Thoracic aorta (tissue), 2 donors: ENCODE measurements at places on chromosomes 13 and 19.

GRCh38 chr13:31063772-31064171, 97.9 kb downstream of the HSPH1 start:
- no peaks in the 10 kb centered on the region for H3K4me1 ChIP-seq
- H3K27ac ChIP-seq, result no peak overlapping the region
- H3K4me3 ChIP-seq, result no peak overlapping the region
- no peak for DNase-seq
- H3K36me3 ChIP-seq, result no peaks in the 10 kb centered on the region

DNA sequence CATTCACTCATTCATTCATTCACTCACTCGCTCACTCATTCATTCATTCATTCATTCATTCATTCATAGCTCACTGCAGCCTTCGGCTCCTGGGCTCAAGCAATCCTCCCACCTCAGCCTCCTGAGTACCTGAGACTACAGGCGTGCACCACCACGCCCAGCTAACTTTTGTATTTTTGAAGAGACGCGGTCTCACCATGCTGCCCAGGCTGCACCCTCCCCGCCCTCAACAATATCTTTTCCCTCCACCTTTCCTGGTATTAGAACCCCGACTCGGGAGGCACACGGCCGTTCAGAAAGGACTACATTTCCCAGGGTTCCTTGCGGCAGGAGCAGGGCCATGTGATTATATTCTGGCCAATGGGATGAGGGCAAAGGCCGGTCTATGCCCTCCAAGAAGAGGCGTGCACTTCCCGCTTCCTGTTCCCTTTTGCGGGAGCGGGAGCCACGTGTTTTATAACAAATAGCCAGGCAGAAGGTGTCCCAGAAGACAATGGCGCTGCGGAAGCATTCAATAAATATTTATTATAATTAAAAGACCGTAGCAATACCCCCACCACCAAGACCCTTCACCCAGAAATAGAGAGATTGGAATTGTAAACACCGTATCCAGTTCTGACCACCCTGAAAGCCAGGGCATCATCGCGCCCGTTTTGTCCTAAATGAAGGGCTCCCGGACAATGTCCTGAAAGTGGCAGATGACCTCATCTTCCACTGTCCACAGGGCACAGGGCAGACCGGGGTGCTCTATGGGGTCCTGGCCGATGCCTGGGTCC, 15.9 kb downstream of the TICAM1 start:
- peak overlapping the region; percentile 54 for H3K4me3 ChIP-seq
- H3K36me3 ChIP-seq, result peaks cover 21% of the 10 kb centered on the region
- H3K4me1 ChIP-seq, result peaks cover 17% of the 10 kb centered on the region
- DNase-seq, result peak; percentile 83
- H3K27ac ChIP-seq, result peak overlapping the region; percentile 48

- no peaks in the 10 kb centered on the region for H3K27me3 ChIP-seq
Measured at GRCh38 chr13:39263033-39263432, 224.8 kb downstream of the NHLRC3 start.

- no peaks in the 10 kb centered on the region for H3K36me3 ChIP-seq
- no peak overlapping the region for H3K4me3 ChIP-seq
- H3K27me3 ChIP-seq, result no peaks in the 10 kb centered on the region
- H3K4me1 ChIP-seq, result no peaks in the 10 kb centered on the region
- DNase-seq, result no peak
- no peak overlapping the region for H3K27ac ChIP-seq
Measured at GRCh38 chr13:74560325-74560724, 426.1 kb upstream of the KLF12 start.

- DNase-seq, result no peak
- no peaks in the 10 kb centered on the region for H3K36me3 ChIP-seq
- no peak within 1 kb of the TSS for H3K27ac ChIP-seq
- peaks cover 6% of the 10 kb centered on the region for H3K4me1 ChIP-seq
Measured at GRCh38 chr19:39514840-39515550, at the start of gene SELENOV. TSS of gene SELENOV (plus strand) at chr19:39515139. CDS start at chr19:39515213, 74 bp downstream.

DNA sequence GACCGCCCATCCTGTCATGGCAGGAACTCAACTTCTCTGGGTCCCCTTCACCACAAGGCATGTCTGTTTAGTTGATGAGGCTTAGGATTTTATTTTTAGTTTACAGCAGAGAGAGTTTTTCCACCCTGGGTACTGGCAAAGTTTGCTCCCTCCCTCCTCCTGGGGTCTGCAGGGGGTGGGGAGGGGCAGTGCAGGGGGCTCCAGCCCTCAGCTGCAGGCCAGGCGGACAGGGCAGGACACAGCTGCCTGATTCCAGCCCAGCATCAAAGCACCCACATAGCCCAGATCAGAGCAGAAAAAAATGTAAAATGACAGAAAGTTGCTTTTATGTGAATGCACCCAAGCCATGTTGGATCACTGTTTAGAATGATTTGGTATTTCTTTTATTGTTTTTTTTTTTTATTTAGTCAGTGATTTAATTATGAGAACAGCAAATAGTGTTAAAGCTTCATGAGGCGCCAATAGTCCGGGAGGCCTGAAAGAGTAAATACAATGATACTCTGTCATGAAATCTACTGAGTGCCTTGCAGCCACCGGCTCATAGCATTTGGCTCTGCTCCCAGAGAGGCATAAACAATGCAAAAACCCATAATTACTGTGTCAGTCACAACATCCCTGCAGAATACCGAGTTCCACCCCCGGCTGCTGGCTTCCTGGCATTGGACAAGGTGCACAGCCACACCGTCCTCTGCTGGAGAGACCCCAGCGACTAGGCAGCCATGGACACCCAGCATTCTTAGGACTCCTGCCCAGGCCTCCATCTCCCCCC, 923.5 kb downstream of the UQCRFS1 start:
- no peak overlapping the region for H3K27ac ChIP-seq
- H3K4me1 ChIP-seq, result no peaks in the 10 kb centered on the region
- DNase-seq, result no peak
- no peaks in the 10 kb centered on the region for H3K27me3 ChIP-seq
- no peak overlapping the region for H3K4me3 ChIP-seq

GRCh38 chr19:6800991-6801484, 28.5 kb downstream of the VAV1 start:
- no peaks in the 10 kb centered on the region for H3K36me3 ChIP-seq
- DNase-seq, result no peak
- H3K27ac ChIP-seq, result peak overlapping the region; percentile 49
- H3K27me3 ChIP-seq, result no peaks in the 10 kb centered on the region
- H3K4me1 ChIP-seq, result peaks cover 23% of the 10 kb centered on the region

DNA sequence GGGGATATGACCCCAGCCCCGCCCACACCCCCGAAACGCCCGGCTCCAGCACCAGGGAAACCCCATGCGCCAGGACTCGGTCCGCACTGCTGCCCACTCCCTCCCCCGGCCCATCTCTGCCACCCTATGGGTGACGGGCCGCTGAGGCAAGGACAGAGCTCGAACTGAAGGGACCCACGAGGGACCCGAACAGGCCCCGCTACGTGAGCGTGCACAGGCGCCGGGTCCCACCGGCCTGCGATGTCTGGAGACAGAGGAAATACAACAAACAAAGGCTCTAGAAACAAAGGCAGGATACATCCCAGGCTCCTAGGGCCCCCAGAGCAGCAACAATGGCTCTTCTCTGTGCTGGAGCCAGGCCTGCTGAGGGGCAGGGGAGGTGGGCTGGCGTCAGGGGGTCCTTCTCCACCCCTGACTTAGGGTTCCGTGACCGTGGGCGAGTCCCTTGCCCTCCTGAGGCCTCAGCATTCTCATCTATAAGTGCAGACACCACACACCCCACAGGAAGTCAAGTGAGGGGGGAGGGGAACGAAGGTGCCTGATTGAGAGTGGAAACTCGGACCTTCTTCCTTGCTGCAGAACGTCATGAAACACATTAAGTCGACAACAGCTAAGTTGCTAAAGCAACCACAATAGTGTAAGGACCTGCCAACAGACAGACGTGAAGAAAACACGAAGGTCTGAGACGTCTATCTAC, 3.1 kb downstream of the ABHD17A start:
- peaks cover 17% of the 10 kb centered on the region for H3K4me1 ChIP-seq
- peak overlapping the region; percentile 38 for H3K27ac ChIP-seq
- no peak for DNase-seq
- peak overlapping the region; percentile 45 for H3K4me3 ChIP-seq

GRCh38 chr13:94352057-94352456, 127.4 kb downstream of the DCT start:
- no peak overlapping the region for H3K4me3 ChIP-seq
- H3K27me3 ChIP-seq, result no peaks in the 10 kb centered on the region
- DNase-seq, result no peak
- H3K27ac ChIP-seq, result no peak overlapping the region
- no peaks in the 10 kb centered on the region for H3K36me3 ChIP-seq

- no peak overlapping the region for H3K27ac ChIP-seq
- peaks cover 13% of the 10 kb centered on the region for H3K4me1 ChIP-seq
- H3K27me3 ChIP-seq, result no peaks in the 10 kb centered on the region
- no peak for DNase-seq
- no peak overlapping the region for H3K4me3 ChIP-seq
Measured at GRCh38 chr13:107020393-107020792, 452.5 kb upstream of the ARGLU1 start.

GRCh38 chr19:43395561-43395960, 19.1 kb upstream of the TEX101 start:
- H3K36me3 ChIP-seq, result no peaks in the 10 kb centered on the region
- H3K27ac ChIP-seq, result no peak overlapping the region
- no peak overlapping the region for H3K4me3 ChIP-seq
- no peaks in the 10 kb centered on the region for H3K4me1 ChIP-seq
- no peak for DNase-seq

- H3K27me3 ChIP-seq, result no peaks in the 10 kb centered on the region
- DNase-seq, result no peak
- no peak overlapping the region for H3K27ac ChIP-seq
- H3K4me1 ChIP-seq, result no peaks in the 10 kb centered on the region
- no peak overlapping the region for H3K4me3 ChIP-seq
Measured at GRCh38 chr19:33249740-33250366, 24.2 kb upstream of the SLC7A10 start.

GRCh38 chr13:79097201-79097600, 308.9 kb downstream of the RBM26 start:
- H3K4me3 ChIP-seq, result no peak overlapping the region
- no peak for DNase-seq
- no peaks in the 10 kb centered on the region for H3K36me3 ChIP-seq
- H3K4me1 ChIP-seq, result no peaks in the 10 kb centered on the region

DNA sequence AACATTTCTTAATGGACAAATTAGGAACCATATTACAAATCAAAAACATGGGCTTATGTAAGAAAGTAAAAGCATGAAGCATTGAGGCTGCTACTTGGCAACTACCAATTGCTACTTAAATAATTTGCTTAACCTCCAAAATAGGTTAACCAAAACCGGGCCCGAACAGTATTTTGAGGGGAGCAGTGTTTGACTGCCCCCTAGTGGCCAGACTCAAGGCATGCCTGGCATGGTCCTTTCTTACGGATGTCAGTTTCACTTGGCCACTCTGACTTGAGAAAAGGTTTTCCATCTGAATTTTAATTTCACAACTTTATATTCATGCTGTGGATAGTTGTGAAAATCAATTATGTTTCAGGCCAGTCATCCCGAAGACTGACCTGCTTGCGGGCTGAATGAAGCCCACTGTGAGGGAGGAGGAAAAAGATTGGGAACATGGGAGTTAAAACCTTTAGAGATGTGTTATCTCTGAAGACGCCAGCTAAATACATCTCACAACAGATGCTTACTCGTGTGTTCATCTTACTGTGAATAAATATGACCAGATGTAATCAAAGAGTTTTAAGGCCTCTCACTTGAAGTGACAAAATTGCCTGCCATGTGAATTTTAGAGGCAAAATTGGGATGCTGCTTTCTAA, 2.9 kb downstream of the RXFP2 start:
- no peak for DNase-seq
- no peak overlapping the region for H3K4me3 ChIP-seq
- H3K4me1 ChIP-seq, result peaks cover 3% of the 10 kb centered on the region
- no peak overlapping the region for H3K27ac ChIP-seq

- H3K27ac ChIP-seq, result no peak overlapping the region
- H3K27me3 ChIP-seq, result no peaks in the 10 kb centered on the region
- H3K36me3 ChIP-seq, result peaks cover 30% of the 10 kb centered on the region
- peaks cover 10% of the 10 kb centered on the region for H3K4me1 ChIP-seq
Measured at GRCh38 chr19:34220472-34221063, 33.8 kb upstream of the GARRE1 start.

DNA sequence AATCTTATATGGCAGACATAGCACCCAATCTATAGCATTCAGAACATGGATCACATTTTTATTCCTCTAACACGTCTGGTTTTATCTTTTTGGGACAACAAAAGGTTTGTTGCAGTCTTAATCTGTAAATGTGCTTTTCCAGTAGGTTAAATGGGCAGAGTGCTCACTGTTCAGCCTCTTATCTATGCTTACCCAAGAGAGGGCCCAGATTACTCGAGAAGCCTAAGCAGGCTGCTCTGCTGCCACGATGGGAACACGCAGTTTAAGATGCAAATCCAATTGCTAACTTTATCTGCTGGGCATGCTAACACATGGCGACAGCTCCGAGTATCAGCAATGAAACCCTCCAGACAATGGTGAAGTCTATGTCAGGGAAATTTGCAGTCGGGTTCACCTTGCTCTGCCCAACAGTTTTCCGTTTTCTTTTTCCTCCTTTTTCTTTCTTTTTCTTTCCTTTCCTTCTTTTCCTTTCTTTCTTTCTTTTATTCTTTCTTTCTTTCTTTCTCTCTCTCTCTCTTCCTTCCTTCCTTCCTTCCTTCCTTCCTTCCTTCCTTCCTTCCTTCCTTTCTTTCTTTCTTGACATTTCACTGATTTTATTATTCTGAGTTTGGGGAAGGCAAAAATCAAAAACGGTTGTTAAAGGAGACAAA, 115.3 kb downstream of the RBM26 start:
- H3K36me3 ChIP-seq, result no peaks in the 10 kb centered on the region
- DNase-seq, result no peak
- no peak overlapping the region for H3K27ac ChIP-seq
- no peaks in the 10 kb centered on the region for H3K4me1 ChIP-seq
- no peak overlapping the region for H3K4me3 ChIP-seq

GRCh38 chr13:23778879-23779278, 110.3 kb downstream of the MIPEP start:
- no peaks in the 10 kb centered on the region for H3K4me1 ChIP-seq
- DNase-seq, result no peak
- no peak overlapping the region for H3K4me3 ChIP-seq
- no peak overlapping the region for H3K27ac ChIP-seq
- H3K36me3 ChIP-seq, result no peaks in the 10 kb centered on the region

DNA sequence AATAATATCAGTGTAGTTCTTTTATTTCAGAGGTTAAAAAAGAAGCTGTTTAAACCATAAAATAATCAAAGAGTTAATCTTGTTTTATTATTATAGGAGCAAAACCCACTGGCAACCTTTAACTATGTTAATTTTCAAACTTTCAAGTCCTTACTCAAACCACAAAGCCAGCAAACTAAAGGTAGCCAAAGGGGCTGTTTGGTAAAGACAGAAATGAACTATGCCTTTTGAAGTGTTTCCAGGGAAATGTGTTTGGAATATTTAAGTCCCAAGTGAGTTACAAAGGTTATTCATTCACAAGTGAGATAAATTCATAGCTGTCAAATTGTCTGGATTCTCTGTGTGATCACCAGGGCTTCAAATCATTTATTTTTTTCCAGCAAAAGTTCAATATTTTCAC, 264.7 kb downstream of the MZT1 start:
- no peaks in the 10 kb centered on the region for H3K36me3 ChIP-seq
- H3K27ac ChIP-seq, result no peak overlapping the region
- DNase-seq, result no peak
- H3K4me1 ChIP-seq, result peaks cover 29% of the 10 kb centered on the region
